ENCODE measurements at places on chromosomes 11 and 22.

GRCh38 chr22:44224166-44224565 lies 43.4 kb downstream of the PARVG start:
- no peak for DNase-seq

GRCh38 chr11:10955616-10956015 lies 97.8 kb upstream of the ZBED5 start:
- DNase-seq = no peak

- DNase-seq = no peak
Observed at GRCh38 chr11:14310679-14311078, 48.3 kb downstream of the RRAS2 start.

DNA sequence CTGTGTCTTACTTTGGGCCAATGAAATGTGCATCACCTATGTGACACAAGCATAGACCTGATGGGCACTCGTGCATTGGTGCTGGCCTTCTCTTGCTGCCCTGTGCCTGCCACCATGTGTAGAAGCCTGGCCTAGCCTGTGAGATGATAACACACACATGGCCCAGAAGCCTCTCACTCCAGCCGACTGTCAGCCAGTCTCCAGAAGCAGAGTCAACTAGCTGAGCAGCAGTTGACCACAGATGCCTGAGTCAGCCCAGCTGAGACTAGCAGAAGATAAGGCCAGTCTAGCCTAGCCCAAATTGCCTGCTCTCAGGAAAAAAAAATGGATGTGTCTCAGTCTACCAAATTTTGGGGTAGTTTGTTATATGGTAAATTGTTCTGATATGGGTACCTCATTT lies 46.2 kb downstream of the CSNK2A3 start:
- no peak for DNase-seq

DNA sequence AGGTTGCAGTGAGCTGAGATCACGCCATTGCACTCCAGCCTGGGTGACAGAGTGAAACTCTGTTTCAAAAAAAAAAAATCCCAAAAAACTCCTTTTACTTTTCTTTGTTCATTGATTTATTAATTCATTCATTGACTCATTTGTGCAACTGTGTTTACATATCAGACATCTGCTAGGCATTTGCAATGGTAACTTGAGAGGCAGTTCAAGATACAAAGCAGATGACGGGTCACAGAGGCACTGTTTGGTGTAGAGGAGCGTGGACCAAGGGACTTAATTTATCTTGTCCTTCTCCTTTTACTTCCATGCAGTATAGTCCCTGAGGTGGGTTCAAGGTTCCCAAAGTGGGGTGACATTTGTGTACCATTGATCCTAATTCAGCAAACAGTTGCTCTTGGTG lies 71.4 kb downstream of the KIAA1671 start:
- no peak for DNase-seq

GRCh38 chr11:114821621-114822412 lies 143.5 kb downstream of the NXPE2 start:
- DNase-seq = no peak

- no peak for DNase-seq
Observed at GRCh38 chr11:60753309-60753708, 3.4 kb upstream of the MS4A15 start.

- DNase-seq = no peak
Observed at GRCh38 chr22:39543095-39543494, 10.5 kb upstream of the RPS19BP1 start.

DNA sequence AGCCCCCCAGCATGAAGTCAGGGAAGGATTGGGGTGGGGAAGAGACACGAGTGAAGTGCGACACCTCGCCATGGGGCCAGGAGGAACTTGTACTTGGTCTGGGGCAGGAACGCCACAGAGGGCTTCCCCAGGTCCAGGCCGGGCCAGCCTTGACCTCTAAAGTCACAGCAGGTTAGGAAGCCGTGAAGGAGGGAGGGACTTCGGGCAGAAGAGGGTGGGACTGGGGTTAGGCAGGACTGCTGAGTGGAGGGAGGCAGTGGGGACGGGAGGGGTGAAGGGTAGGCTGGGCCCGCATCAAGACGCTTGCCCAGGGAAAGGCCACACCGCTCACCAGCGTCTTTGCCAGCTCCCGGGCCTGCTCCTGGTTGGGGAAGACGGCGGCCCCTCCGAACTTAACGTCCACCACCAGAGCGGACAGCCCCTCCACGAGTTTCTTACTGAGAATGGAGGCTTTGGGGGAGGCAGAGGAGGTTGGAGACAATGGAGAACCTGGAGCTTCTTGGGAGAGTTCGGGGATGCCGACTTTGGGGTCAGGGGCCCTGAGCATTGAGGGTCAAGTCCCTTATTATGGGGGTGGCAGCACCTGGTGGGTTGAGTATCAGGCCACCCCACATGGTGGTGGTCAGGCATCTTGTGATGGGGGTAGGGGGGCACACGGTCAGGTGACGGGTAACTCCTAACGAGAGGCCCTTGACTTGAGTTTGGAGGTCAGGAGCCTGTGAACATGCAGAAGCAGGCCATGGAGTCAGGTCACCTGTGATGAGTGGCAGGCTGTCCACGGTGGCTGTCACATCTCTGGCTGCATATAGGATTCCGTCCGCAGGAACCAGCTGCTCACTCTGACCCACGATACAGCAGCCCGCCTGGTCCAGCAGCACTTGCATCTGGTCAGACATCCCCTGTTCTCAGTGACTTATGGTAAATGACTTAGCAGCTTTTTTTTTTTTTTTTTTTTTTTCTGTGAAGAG lies 1.7 kb upstream of the SCO2 start:
- no peak for DNase-seq

- no peak for DNase-seq
Observed at GRCh38 chr22:35369996-35370395, 10.9 kb upstream of the HMOX1 start.

- DNase-seq = no peak
Observed at GRCh38 chr11:46521961-46522681, 71.7 kb downstream of the AMBRA1 start.

- DNase-seq = no peak
Observed at GRCh38 chr11:131674051-131674755, 303.8 kb downstream of the NTM start.

DNA sequence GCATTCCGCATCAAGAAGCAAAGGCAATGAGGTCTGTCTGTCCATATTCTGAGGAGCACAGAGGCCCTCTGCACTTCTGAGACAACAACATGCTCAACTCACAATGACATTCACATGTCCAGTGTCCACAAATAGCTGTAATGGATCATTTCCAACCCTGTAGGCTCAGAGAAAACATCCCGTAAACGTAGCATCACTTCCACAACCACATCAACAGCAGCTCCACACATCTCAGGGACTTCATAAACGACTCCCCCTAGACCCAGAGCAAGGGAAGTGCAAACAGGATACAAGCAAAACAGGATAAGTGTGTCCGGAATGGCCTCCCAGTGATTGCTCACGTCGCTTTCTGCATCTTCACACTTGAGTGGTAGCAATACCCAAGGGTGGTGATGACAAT lies 100.2 kb downstream of the SYN3 start:
- no peak for DNase-seq

GRCh38 chr11:114610550-114610949 lies 15.0 kb upstream of the NXPE4 start:
- DNase-seq = no peak

DNA sequence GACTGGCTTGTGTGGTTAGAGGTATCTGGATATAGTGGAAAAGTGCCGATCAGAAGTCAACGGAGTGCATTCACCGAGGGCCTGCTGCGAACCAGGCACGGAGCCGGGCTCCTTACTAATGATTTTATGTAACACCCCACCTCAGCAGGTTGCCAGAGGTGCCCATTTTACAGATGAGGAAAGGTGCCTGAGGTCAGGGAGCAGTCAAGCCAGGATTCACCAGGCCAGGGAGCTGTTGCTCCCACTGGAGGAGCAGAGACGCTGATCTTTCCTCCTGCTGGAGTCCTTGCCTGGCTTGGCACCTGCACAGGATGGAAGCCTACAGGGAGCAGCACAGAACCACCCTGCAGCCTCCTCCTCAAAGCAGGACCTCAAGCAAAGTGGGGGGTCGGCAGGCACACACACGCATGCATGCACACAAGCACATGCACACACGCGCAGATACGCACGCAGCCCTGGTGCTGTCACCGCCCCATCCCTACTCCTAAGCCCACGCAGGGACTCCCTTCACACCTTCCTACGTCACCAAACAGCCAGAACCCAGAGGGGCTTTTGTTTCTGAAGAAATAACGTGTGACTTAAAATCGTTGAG lies 16.2 kb downstream of the RSPH14 start:
- no peak for DNase-seq

GRCh38 chr22:41603873-41604332 lies 14.3 kb upstream of the PMM1 start:
- no peak for DNase-seq

Measured in ascending aorta (tissue), 2 donors.